ENCODE measurements at places on chromosomes 4 and X.

- DNase-seq, result no peak
These were observed 36.9 kb downstream of the EVC start for GRCh38 chr4:5747738-5748375.

DNA sequence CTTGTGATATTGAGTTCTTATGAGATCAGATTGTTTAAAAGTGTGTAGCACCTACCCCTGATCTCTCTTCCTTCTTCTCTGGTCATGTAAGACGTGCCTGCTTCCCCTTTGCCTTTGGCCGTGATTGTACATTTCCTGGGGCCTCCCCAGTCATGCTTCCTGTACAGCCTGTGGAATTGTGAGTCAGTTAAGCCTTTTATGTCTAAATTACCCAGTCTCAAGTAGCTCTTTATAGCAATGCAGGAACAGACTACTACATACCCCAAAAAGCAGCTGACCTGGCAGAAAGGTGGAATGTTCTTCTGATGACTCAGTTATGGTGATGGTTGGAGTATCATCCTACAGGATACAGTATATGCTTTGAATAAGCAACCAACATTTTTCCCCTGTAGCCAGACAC is 11.4 kb upstream of the MCUB start:
- DNase-seq, result no peak

GRCh38 chr4:13312264-13312663 is 171.9 kb downstream of the RAB28 start:
- no peak for DNase-seq

DNA sequence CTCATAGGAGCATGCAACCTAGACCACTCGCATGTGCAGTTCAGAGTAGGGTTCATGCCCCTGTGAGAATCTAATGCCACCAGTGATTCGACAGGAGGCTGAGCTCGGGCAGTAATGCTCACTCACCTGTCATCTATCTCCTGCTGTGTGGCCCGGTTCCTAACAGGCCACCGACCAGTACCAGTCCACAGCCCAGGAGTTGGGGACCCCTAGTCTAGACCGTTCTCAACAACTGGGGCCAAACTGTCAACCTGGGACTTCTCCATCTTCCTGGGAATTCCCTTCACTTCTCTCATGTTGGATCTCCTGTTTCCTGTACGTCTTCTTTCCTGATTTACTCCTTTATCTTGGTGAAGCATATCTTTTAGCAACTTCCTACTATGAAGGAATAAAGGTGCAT is 79.4 kb upstream of the HELT start:
- no peak for DNase-seq
